ENCODE measurements at places on chromosomes 3 and 15. TPM values are rescaled to one million over a fixed set of nuclear protein-coding genes. Genes with fewer than 3 reads are reported as not detected.

The STAB1 gene
- 119 TPM for total RNA-seq

The STRA6 gene
- total RNA-seq, result not detected

The SI gene
- under 0.01 TPM for total RNA-seq

The VGLL3 gene
- total RNA-seq, result 35.0 TPM

The CCR1 gene
- total RNA-seq, result 2.2 TPM

The STARD9 gene
- 52.8 TPM for total RNA-seq

GRCh38 chr15:101521069-101521468 lies 31.6 kb upstream of the PCSK6 start:
- DNase-seq, result no peak
- no peak overlapping the region for H3K4me3 ChIP-seq
- H3K27me3 ChIP-seq, result no peaks in the 10 kb centered on the region
- H3K27ac ChIP-seq, result no peak overlapping the region
- H3K36me3 ChIP-seq, result no peaks in the 10 kb centered on the region
- no peaks in the 10 kb centered on the region for H3K4me1 ChIP-seq
